HFF-Myc (cell line): ENCODE measurements at places on chromosomes 6 and 20.
A peak's percentile ranks its signal among the peaks of the same experiment; 100 is the strongest.

DNA sequence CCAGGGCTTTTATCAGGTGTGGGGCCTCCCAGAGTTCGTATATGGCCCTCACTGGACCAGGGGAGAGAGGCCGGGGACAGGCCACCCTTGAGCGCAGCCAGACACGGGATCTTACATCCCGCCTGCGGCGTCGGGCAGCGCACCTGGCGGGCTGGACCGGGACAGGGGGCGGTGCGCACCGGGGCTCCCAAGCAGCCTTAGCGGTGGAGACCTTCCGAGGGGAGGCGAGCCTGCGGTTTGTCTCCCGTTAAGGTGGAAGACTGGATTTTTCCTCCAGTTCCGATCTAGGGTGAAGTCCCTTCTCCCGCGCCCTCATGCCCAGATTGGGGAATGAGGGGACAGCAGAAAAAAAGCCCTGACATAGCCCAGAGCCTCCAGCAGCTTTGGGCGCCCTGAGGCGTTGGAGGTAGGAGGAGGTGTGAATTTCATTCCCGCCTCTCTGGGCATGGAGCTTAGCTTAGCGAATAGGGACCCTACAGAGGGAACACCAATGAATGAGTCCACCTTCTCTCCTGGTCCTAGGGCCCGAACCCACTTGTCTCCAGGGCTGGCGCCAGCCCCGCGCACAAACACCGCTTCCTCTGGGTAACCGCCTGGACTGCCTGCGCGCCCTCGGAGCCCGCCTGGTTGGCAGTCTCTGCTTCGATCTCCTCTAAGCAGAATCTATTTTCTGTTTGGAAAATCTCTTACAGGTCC is 6.7 kb upstream of the LAMP5 start:
- DNase-seq: no peak

GRCh38 chr6:11878735-11879134 is 100.1 kb upstream of the ADTRP start:
- DNase-seq: no peak

DNA sequence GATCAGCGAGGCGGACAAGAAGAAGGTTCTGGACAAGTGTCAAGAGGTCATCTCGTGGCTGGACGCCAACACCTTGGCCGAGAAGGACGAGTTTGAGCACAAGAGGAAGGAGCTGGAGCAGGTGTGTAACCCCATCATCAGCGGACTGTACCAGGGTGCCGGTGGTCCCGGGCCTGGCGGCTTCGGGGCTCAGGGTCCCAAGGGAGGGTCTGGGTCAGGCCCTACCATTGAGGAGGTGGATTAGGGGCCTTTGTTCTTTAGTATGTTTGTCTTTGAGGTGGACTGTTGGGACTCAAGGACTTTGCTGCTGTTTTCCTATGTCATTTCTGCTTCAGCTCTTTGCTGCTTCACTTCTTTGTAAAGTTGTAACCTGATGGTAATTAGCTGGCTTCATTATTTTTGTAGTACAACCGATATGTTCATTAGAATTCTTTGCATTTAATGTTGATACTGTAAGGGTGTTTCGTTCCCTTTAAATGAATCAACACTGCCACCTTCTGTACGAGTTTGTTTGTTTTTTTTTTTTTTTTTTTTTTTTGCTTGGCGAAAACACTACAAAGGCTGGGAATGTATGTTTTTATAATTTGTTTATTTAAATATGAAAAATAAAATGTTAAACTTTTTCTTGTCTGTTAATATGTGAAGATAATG is 2.2 kb downstream of the HSPA1B start:
- DNase-seq: no peak

GRCh38 chr20:37699202-37699601 is 5.4 kb downstream of the CTNNBL1 start:
- DNase-seq: peak; percentile 6

DNA sequence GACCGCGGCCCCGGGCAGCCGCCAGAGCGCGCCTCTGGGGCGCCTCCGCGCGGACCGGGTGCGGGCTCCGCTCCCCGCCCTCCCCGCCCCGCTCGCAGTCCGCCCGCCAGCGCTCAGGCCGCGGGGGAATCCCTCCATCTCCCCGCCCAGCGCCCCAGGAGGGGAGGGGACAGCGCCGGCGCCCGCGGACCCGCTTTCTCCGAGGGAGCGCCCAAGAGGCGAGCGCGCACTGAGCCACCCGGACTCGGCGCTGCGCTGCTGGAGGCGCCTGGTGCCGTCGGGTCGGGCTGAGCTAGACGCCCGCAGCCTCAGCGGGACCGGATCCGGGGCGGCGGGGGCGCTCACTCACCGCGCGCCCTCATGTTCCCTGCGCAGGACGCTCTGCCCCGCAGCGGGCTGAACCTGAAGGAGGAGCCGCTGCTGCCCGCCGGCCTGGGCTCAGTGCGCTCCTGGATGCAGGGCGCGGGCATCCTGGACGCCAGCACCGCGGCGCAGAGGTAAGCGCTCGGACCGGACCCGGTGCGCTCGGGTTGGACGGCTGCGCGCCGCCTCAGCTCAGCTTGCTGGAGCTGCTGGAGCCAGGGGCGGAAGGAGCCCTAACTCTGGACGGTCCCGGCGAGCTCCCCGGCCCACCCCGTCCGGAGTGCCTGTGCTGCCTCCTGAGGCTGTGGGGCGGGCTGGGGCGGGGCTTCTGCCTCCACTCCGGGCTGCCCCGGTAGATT is 867 bp downstream of the EBF4 start:
- DNase-seq: no peak

DNA sequence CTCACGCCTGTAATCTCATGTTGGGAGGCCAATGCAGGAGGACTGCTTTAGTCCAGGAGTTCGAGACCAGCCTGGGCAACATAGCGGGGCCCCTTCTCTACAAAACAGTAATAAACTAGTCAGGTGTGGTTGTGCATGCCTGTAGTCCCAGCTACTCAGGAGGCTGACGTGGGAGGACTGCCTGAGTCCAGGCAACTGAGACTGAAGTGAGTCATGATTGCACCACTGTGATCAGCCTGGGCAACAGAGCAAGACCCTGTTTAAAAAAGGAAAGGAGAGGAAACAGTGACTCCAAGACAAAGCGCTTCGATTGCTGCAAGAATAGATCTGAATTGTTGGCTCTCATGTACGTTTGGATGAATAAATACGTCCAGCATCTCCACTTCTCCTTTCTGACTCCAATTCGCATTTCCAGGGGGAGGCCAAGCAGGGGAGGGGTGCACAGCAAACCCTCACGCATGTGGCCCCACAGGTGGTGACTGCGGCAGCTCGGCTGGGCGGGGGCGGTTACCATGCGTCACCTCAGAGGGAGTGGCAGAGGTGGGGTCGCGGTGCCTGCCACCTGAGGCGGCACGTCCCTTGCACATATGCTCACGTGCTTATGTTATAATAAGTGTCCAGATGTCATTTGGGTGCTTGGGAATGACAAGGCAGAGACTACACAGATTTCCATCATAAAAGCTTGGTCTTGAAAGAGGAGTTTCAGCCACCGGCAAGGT is 95.1 kb upstream of the MPC1 start:
- no peak for DNase-seq

DNA sequence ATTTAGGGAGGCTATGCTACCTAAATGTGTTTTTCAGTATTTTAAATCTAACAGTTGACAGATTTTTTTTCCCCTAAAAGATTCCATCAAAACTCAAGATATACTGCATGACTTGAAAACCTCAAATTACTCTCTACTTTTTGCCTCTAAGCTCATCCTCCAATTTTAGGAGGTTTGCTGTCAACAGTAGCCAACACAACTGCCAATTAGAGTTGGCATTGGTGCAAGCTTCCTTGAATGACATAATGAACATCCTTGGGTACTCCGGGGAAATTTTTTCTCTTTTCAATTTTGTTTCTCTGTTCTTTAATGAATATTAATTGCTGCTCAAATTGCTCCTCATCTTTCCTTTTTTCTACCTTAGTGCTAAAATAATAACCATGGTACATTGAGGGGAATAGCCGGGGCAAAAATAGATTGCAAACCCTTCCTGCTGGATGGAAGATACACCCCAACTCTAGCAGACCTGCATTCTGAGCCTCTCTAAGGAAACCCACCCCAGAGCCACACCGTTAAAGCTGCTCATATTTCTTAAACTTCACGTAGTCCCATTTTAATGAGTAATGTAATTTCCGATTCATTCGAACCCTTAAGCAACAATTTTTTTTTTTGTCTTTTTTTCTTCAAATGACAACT is 34.3 kb downstream of the SLC22A23 start:
- DNase-seq: no peak

DNA sequence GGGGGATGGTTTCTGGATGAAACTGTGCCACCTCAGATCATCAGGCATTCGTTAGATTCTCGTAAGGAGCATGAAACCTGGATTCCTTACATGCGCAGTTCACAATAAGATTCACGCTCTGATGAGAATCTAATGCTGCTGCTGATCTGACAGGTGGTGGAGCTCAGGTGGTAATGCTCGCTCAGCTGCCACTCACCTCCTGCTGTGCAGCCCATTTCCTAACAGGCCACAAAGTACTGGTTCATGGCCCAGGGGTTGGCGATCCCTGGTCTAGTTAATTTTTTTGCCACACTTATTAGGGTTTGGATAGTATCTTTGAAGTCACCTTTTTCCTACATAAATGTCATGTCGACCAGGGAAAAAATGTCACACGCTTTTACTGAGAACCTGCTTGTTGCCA is 96.8 kb upstream of the MLIP start:
- no peak for DNase-seq

DNA sequence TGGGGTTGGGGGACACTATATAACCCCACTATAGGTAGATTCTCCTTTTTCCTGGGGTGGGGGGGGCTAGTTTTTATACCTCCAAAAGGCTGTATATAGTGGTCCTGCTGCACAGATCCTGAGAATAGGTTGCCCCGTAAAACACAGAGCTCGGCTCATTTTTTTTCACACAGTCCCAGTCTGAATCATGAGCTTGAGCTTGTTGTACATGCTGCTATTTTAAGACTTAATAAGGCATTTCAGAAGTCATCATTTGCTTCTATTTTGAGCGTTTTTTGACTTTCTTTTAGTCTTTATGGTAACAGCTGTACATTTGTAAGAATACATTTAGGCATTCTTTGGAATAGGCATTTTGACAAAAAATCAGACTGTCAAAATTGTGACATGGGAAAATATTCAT is 30.5 kb downstream of the SLC9A8 start:
- no peak for DNase-seq

- DNase-seq: no peak
Measured at GRCh38 chr6:107361753-107362604, 97.4 kb downstream of the PDSS2 start.

GRCh38 chr20:44702776-44703175 is 12.4 kb upstream of the CCN5 start:
- peak; percentile 63 for DNase-seq

DNA sequence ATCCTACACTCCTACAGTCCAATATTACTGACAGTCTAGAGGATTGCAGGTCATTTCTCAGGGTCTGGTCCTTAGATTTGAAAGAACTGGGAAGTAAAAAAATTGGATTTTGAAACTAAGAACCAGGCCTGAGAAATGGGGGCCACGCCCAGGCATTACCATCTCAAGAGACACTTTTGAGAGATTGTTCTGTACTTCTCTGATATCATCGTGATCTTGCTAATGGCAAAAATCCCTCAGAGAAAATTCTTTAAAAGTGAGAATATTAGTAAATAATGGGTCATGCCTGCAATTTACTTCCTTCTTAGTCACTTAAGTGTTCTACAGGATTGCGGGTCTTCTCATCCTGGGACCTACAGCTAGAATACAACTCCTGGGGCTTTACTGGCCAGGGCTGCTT is 42.0 kb upstream of the HIVEP1 start:
- DNase-seq: no peak

GRCh38 chr6:74505391-74505790 is 700.5 kb downstream of the COL12A1 start:
- no peak for DNase-seq

- DNase-seq: no peak
Measured at GRCh38 chr6:25617997-25618396, 34.0 kb upstream of the SCGN start.

DNA sequence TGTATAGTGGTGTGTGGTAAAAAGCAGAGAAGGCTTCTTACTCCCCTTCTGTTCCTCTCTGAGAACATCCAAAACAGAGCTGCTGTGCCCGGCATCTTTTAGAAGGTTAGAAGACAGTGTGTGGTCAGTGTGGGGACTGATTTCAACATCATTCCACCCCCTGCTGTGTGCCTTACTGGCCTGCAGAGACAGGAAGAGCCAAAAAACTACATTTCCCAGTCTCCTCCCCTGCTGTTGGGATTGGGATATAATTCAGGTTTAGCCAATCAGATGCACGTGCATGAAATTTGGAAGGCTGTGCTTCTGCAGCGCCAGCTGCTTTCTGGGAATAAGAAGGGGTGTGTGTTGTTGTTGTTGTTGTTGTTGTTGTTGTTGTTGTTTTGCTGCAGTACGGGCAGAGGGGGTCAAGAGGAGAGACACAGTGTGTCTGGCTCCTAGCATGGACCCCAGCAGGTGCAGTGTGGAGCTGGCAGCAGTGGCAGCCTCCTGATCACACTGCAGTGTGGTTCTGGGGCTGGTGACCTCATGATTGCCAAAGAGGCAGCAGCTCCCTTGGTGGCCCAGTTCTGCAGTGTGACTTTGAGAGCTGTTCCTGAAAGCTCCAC is 74.7 kb downstream of the MRPL14 start:
- no peak for DNase-seq

GRCh38 chr6:91646649-91647048 is 1059.8 kb upstream of the MAP3K7 start:
- no peak for DNase-seq

GRCh38 chr20:59829054-59829785 is 104.2 kb downstream of the SYCP2 start:
- DNase-seq: no peak

DNA sequence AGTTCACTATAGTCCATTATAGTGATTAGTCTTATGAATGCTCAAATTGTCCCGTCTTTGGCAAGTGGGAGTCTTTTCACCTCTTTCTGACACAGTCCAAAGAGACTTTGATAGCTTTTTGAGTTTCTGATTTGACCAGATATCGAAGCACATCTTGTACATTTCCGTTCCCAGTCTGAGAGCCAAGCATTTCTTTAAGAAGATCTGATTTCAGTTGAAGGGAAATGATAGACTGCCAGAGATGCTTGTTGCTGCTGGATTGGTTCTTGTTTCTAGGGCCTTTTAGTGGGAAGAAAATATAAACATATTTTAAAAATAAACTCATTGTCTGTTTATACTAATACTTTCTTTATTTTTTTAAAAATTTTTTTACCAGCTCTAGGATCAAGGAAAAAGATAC is 54.1 kb upstream of the IER3 start:
- DNase-seq: no peak

GRCh38 chr6:72620871-72621290 is 983 bp upstream of the KCNQ5 start:
- no peak for DNase-seq

DNA sequence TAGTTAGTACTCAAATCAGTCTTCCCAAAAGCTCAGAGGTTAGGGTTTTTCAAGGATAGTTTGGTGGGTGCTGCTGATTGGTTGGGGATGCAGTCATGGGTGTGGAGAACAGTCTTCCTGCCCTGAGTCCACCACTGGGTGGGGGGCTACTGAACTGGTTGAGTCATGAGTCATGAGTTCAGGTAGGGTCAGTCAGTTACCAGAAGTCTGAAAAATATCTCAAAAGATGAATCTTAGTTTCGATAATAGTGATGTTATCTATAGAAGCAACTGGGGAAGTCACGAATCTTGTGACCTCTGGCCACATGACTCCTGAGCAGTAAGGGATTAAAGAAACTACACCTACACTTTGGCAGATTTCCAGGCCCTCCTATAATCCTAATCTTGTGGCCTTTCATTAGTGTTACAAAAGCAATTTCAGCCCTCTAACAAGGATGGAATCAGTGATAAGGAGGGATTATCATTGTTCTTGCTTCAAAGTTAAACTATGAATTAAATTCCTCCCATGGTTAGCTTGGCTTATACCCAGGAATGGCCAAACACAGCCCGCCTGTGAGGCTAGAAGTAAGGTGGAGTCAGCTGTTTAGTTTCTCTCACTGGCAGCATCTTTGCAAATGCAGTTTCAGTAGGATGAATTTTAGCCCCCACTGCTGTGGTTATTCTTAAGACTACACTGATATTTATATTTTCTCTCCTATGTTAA is 33.3 kb upstream of the NKAIN2 start:
- no peak for DNase-seq
